Spinal cord (tissue), 10 donors: ENCODE measurements at places on chromosomes 16 and 17.

DNA sequence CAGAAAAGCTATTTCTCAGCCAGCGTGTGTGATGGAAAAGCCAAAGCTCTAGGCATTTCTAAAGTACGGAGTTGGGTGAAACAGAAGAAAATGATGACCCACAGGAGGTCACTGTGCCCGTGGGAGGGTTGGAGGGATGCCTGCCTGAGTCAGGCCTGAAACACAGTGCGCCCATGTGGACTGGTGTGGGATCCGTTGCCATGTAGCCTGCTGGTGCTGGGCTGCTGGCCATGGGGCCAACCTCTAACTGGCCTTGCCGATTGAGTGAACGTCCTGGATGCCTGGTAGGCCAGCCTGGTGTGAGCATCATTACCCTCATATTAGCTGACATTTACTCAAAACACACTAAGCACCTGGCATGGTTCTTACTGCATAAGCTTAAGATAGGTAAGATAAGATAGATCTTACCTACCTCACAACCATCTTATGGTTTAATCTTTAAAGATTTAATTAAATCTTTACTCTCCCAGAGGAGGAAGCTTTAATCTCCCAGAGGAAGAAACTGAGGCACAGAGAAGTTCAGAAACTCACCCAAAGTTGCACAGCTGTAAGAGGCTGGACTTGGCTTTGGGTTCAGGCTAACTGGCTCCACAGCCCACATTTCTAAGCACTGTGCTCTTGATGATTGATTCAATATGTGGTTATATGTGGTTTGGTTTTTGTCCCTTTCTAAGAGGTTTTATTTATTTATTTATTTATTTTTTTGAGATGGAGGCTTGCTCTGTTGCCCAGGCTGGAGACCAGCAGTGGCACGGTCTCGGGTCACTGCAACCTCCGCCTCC lies 15.7 kb downstream of the MGAT5B start:
- DNase-seq: no peak

DNA sequence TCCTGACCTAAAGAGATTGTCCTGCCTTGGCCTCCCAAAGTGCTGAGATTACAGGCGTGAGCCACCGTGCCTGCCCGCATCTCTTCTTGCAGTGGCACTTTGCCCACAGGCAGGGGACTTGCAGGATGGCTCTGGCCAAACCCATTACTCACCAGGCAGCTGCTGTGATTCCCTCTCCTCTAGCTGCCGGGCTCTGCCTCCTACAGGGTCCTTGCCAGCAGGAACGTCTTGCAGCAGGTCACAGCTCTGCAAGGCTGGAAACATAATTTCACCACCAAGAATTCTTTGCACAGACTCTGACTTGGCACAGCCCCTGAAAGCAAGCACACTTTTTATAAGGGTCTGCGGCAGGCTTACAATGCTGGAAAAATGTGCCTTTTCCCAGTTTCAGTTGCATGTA lies 20.3 kb downstream of the COX4I1 start:
- no peak for DNase-seq

DNA sequence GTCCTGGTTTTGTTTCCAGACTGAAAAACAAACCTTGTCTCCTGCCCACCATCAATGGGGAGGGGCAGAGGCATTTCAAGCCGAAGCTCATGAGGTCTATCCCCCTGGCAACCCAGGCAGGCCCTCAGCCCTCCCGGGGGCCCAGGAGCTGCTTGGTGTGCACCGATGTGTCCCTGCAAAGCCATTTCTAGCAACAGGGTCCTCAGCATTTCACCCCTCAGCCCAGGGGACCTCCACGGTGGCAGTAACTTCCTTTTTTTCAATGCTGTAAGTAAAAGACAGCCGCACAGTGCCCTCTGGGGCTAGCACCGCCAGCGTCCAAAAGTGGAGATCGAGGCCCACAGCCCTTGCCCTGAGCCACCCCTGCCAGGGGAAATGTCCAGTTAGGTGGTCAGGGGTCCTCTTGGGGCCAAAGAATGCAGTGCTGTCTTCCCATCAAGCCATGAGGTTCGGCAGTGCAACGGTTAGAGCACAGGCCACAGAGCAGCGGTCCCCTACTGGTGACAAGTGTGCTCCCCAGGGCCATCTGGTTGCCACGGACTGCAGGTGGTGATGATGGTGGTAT lies 79.9 kb downstream of the LITAF start:
- no peak for DNase-seq

- no peak for DNase-seq
These were observed 11.9 kb downstream of the SBK1 start for GRCh38 chr16:28304214-28304613.

GRCh38 chr17:31690151-31690551 lies 168.9 kb downstream of the COPRS start:
- no peak for DNase-seq

DNA sequence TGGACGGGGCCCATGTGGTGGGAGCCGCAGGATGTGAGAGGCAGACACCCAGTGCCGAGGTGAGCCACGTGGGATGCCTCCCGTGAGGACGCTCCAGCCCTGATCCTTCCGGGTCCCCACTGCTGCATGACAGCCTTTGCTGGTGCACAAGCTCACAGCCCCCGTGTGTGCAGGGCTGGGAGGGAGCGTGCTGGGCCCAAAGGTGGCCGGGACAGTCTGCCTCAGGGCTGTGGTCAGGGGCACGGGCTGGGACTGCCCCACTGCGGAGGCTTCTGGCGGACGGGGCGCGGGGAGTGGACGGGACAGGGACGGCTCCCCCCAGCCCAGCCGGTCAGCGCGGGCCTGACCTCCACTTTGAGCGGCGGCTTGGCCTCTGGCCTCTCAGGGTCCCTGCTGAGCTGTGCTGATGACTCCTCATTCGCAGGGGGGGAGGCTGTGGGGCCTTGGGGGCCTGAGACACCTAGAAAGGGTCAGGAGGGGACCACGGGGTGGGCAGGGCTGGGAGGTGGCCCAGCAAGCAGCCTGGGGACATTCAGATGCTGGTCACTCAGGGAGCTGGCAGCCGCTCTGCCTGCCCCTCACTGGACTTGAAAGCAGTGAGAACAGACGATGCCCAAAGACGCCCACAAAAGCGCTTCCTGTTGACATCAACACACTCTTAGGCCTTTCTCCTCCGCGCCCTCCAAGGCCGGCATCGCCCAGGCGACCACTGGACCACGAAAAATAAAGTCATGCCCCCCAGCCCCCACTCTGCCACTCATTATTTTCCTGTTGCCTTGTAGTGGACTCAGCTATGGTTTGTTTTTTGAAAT lies 9.3 kb upstream of the METRNL start:
- no peak for DNase-seq

DNA sequence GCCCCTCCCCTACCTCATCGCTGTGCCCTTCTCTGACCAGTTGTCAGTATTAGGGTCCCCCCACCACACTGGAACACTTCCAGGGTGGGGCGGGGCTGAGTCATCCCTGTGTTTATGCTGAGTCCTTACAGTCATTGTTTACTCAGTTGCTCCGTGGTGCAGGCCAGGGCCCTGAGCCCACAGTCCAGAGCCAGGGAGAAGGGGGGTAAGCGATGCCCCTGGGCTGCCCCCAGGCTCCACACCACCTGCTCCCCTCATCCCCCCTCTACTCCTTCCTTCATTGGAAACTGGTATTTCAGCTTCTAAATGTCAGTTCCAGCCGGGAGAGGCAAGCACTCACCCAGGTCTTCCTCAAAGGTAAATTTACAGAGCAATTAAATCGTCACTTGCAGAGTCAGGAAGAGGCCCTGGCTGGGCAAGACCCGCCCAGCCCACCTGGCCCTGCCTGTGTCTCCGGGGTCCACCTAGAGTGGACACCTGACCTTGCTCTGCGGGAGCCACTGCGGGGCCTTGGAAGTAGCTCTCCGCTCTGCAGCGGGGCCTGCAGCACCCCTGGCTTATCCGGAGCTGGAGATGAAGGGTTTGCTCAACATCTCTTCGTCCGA lies 4.8 kb downstream of the ATP2A3 start:
- no peak for DNase-seq

DNA sequence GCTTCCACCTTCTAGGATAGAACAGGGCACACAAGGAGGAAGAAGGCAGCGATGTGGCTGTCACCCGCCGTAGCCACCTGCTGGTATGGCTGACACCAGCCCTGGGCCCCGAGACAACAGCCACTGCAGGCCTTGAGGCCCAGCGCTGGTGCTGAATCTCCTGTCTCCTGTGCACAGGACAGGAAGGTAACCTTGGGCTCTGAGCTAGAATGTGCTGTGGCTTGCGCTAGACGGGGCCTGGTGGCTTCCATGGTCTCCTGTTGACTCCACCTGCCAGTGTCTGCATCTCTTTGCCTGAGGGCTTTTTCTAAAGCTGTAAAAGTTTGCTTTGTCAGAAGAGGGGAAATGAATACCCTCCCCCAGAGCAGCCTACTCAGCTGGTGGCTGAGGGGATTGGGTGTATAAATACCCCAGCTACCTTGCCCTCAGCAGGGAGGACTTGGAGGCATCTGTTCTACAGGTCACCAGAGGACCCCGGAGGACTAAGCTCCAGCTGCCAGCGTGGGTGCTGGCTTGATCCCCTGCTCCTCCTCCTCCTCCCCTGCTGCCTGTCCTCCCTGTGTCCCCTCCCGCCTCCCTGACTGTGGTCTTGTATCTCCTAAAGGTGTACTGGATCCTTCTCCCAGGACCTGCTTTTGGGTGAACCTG lies 76.1 kb upstream of the SDK2 start:
- no peak for DNase-seq

DNA sequence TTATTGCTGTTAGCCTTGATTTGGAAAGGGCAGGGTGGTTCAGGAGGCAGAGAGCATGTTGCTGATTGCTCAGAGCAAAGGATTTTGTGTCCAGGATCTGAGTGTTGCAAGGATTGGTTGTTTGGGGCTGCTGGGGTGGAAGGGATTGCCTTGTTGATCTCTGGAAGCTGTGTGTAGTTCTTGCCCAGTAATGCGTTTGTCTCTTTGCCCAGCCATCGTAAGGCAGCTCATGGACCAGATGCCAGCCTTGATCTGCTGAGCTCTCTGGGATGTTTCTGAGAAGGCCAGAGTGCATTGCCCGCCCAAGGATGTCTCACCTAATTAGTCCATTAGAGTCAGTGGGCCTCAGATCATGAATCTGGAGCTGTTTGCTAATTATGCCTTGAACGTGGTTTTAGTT lies 33.6 kb downstream of the NKD1 start:
- peak; percentile 70 for DNase-seq

DNA sequence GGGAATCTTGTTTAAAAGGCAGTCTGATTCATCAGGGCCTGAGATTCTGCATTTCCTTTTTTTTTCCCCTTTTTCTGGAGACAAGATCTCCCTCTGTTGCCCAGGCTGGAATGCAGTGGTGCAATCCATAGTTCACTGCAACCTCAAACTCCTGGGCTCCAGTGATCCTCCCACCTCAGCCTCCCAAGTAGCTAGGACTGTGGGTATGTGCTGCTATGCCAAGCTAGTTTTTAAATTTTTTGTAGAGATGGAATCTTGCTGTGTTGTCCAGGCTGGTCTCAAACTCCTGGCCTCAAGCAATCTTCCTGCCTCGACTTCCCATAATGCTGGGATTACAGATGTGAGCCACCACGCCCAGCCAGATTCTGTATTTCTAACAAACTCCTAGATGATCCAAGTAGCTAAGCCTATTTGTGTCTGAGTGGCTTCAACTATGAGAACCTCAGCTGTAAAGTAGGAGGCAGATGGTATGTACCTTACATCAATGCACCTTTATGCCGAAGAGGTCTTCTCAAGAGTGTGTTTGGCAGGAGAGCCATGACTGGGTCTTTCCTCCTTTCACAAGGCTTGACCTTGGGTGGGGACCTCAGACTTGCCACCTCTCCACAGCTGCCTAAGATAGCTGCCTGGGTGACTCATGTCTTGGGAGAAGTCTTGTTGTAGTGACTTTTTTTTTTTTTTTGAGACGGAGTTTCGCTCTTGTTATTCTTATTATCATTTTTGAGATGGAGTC lies 10.9 kb downstream of the LDAF1 start:
- DNase-seq: no peak

DNA sequence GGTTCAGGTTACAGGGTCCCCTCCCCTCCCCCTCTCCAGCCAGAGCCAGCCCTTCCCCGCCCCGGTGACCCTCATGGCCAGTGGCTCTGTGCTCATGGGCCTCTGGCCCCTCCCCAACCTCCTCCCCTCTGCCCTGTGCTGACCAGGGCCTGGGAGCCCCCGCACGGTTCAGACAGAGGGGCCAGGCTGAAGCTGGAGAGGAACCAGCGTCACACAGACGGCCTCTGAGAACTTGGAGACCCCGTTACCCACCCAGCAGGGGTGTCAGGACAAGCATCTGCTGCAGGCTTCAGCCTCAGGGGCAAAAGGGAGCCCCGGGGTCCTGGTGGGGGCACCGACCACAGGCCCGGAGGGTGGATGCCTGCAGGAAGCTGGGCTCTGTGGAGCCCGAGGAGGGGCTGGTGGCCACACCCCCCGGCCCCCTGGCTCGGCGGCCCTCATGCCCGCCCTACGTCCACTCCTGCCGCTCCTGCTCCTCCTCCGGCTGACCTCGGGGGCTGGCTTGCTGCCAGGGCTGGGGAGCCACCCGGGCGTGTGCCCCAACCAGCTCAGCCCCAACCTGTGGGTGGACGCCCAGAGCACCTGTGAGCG lies at the start of gene WFIKKN1:
TSS of gene WFIKKN1 (plus strand) at position 171 of the 591 bp plus-strand sequence. CDS start at position 440, 269 bp downstream.
- DNase-seq: no peak

GRCh38 chr16:25198021-25198420 lies 18.7 kb upstream of the AQP8 start:
- no peak for DNase-seq

DNA sequence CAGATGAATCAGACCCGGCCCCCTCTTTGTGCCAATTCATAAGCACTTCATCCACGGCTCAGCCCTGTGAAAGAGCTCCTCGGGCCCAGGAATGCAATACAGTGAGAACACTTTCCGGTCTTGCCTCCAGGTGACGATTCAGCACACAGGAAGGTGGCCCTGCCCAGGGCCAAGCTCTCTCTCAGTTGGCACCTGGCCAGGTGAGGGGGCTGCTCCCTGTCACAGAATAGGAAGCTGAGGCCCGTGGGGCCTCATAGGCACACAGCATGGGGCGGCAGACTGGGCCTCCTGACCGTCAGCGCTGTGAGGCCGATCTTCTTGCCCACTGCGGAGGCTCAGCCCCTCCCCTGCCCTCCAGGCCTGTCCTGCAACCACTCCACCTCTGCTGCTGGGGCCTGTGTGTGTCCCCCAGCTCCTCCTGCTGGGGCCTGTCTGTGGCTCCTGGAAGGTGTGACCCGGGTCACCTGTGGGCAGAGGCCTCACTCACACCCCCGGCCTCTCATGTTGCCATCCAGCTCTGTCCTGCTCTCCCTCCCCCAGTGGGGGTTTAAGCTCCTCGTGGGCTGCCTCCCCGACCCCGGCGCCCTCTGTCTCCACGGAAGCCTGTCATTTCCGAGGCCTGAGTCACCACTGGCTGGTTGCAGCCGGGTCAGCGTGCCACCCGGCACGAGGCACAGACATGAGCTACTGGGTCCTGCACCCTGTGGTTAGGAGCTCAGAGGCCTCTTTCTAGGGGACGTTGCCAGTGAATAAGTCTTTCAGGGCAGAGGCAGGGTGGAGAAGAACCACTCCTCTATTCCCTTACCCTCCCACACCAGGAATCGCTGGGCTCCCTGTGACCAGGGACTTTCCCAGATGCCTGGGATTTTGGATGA lies 114.4 kb downstream of the SEC14L1 start:
- no peak for DNase-seq

GRCh38 chr16:76175718-76176117 lies 101.5 kb upstream of the CNTNAP4 start:
- no peak for DNase-seq

GRCh38 chr16:66419527-66419926 lies 7.6 kb upstream of the BEAN1 start:
- no peak for DNase-seq
